Kasumi-1 (cell line): ENCODE measurements at places on chromosomes 11 and 22.
A peak's percentile ranks its signal among the peaks of the same experiment; 100 is the strongest.

DNA sequence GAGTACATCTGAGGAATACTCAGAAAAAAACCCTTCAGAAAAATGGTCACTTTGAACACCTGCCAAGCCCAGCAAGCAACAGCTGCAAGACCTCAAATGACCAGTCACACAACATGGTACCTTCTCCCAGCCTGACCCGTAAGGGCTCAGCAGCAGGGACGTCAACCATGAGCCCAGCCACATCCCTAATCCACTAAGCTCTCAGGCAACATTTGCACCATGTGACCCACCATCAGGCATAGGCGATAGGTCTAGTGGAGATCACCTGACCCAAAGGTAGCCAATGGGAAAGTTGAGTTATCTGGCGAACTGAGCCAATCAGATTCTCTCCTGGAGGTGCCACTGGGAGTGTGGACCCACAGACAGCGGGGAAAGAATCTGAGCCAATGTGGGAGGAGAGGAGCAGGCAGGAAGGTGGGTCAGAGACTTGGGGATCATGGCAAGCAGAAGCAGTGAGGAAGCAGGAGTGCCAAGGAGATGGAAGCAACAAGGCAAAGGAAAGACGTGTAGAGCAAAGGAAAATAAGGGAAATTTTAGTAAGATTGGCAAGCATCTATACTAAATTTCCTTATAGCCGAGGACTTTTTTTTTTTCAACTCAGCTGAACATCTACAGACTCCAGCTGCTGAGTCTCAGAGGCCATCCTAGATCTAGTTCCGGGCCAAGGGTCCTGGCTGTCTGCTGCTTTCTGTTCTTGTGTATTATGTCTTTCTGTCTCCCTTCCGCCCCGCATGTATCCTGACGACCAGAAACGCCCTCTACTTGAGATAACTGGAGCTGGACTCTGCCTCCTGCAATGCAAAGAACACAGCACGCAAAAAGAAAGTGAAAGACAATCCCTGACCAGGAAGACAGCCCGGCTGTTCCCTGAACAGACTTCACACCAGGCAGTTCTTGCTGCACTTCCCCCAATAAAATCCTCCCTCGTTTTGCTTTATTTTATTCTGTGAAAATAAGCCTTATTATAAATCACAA is 11.0 kb upstream of the PLAAT2 start:
- DNase-seq = peak; percentile 82

GRCh38 chr22:46450931-46451561 is 86.4 kb downstream of the CELSR1 start:
- DNase-seq = no peak

DNA sequence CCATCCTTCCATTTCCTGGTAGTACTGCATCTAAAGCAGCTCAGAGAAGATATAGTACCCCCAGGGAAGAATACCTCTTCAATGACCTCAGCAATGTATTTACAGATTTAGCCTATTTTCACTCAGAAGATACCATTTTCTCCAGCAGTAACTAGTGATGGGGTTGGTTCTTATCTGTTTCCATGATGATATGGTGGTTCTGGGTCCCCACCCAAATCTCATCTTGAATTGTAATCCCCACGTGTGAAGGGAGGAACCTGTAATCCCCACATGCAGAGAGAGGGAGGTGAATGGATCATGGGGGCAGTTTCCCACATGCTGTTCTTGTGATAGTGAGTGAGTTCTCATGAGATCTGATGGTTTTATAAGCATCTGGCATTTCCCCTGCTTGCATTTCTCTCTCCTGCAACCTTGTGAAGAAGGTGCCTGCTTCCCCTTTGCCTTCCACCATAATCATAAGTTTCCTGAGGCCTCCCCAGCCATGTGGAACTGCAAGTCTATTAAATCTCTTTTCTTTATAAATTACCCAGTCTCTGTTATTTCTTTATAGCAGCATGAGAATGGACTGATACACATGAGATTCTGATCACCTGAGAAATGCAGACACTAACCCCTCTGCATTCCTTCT is 139.2 kb downstream of the CCDC81 start:
- DNase-seq = no peak

DNA sequence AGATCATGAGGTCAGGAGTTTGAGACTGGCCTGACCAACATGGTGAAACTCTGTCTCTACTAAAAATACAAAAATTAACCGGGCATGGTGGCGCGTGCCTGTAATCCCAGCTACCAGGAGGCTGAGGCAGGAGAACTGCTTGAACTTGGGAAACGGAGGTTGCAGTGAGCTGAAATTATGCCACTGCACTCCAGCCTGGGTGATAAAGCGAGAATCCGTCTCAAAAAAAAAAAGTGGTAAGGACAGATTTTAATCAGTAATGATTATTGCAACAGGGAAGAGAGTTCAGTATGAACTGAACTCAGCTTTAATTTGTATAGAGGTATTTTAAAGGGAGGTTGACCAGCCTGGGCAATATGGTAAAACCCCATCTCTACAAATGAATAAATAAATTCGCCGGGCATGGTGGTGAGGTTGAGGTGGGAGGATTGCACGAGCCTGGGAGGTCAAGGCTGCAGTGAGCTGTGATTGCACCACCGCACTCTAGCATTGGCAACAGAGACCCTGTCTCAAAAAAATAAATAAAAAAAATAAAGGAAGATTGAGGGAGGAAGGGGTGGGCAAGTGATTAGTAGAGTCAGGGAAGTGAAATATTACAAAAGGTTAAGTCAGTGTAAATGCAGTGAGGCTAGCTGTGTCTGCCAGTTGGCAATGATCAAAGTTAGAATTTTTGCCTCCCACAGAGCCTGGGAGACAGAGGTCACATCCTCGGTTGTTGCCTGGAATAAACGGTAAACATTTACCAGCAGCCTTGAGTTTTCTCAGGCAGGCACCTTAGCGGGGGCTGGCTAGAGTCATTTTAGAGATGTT is 2.6 kb upstream of the MCM5 start:
- DNase-seq = no peak

- no peak for DNase-seq
Measured at GRCh38 chr11:74691755-74692154, 39.5 kb downstream of the CHRDL2 start.

- DNase-seq = no peak
Measured at GRCh38 chr22:24091551-24092420, 80.7 kb downstream of the CABIN1 start.

DNA sequence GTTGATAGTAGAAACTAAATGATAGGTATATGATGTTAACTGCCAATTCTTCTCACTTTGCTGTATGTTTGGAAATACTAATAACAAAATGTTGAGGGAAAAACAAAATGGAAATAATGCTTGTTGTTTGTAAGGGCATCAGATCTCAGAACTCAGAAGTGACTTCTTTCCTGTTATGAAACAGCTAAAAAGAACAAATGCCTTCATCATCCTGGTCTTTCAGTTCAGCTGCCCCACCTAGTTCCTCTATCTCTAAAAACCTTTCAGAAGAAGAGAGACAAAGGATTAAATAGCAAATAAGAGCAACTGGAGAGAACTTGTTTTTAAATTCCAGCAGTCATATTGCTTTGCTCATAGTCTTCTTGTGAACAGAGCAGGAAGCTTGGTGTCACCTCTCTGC is 345.3 kb upstream of the NCAM1 start:
- no peak for DNase-seq
